HCT116 (cell line): ENCODE measurements at places on chromosomes 6 and 20. TPM values are rescaled to one million over a fixed set of nuclear protein-coding genes. Genes with fewer than 3 reads are reported as not detected.
A peak's percentile ranks its signal among the peaks of the same experiment; 100 is the strongest.

Gene BPI
- not detected for total RNA-seq

Gene NOX3
- not detected for total RNA-seq

Gene TRERF1
- 12.4 TPM for total RNA-seq

Gene WFDC10B
- not detected for total RNA-seq

Gene GPX5
- total RNA-seq = not detected

Gene TPBG
- total RNA-seq = 28.4 TPM

Gene HDGFL1
- total RNA-seq = not detected

- DNase-seq = no peak
- H3K36me3 ChIP-seq = no peaks in the 10 kb centered on the region
- H3K27me3 ChIP-seq = no peaks in the 10 kb centered on the region
- H3K4me3 ChIP-seq = no peak overlapping the region
- no peak overlapping the region for H3K27ac ChIP-seq
Measured at GRCh38 chr6:134199848-134200606, 117.9 kb downstream of the SGK1 start.

GRCh38 chr6:149965194-149966020, 1.7 kb downstream of the ULBP1 start:
- H3K27me3 ChIP-seq = no peaks in the 10 kb centered on the region
- DNase-seq = no peak
- H3K27ac ChIP-seq = no peak overlapping the region
- peaks cover 9% of the 10 kb centered on the region; the same call in 1 of the 2 replicates for H3K4me1 ChIP-seq
- no peaks in the 10 kb centered on the region for H3K36me3 ChIP-seq

DNA sequence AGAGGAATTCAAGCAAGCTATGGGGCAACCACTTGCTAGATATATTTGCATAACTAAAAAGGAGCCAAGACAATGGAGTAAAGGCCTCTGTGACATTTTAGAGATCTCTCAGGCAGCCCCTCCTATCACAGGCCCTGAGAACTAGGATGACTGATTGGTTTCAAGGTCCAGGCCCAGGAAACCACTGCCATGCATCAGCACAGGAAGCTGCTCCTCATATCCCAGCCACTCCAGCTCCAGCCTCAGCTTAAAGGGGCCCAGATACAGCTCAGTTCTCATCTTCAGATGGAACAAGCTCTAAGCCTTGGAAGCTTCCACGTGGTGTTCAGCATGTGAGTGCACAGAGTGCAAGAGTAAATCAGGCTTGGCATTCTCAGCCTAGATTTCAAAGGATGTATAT, 21.1 kb upstream of the THBS2 start:
- H3K36me3 ChIP-seq = no peaks in the 10 kb centered on the region
- DNase-seq = no peak
- no peak overlapping the region for H3K4me3 ChIP-seq
- no peaks in the 10 kb centered on the region for H3K27me3 ChIP-seq
- no peak overlapping the region for H3K27ac ChIP-seq

- H3K27me3 ChIP-seq = no peaks in the 10 kb centered on the region
- no peak overlapping the region for H3K4me3 ChIP-seq
- H3K36me3 ChIP-seq = no peaks in the 10 kb centered on the region
- H3K27ac ChIP-seq = no peak overlapping the region
Measured at GRCh38 chr20:5190444-5190843, 63.6 kb downstream of the CDS2 start.

DNA sequence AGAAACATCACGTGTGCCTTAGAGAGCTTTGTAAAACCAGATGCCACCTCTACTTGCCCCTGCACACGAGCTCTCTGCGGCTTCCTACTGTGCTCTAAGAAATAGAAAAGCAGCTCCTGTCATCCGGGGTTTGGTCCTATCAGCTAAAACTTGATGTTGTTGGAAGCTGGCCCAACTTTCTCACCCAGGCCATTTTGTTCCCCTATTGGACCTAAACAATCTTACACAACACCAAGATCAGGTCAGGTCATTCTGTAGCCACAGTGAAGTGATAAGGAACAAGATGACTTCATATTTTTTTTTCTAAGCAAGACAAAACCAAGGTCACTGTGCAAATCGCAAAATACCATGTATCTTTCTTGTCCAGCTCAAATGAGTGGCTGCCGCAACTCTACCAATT, 486.0 kb downstream of the PTPRT start:
- no peaks in the 10 kb centered on the region for H3K27me3 ChIP-seq
- H3K4me1 ChIP-seq = no peaks in the 10 kb centered on the region
- no peaks in the 10 kb centered on the region for H3K36me3 ChIP-seq
- H3K4me3 ChIP-seq = no peak overlapping the region

DNA sequence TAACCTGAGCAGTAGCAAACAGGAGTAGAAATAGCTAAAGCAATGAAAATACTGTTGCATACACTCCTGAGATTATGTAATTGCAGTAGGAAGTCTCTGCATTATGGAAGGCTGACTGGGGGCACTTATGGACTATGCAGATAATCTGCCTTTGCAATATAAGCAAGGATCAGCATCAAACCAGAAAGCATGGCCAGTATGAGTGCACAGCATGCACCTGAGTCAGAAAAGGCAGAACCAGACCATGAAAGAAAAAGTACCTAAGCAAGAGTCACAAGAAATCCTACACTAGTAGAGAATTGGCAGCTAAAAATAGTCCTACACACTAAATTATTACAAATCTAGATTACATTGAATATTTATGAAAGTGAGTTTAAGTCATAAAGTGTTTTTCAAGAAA, 164.3 kb downstream of the KIF6 start:
- no peak overlapping the region for H3K27ac ChIP-seq
- H3K4me3 ChIP-seq = no peak overlapping the region
- DNase-seq = no peak
- no peaks in the 10 kb centered on the region for H3K4me1 ChIP-seq
- H3K36me3 ChIP-seq = no peaks in the 10 kb centered on the region

DNA sequence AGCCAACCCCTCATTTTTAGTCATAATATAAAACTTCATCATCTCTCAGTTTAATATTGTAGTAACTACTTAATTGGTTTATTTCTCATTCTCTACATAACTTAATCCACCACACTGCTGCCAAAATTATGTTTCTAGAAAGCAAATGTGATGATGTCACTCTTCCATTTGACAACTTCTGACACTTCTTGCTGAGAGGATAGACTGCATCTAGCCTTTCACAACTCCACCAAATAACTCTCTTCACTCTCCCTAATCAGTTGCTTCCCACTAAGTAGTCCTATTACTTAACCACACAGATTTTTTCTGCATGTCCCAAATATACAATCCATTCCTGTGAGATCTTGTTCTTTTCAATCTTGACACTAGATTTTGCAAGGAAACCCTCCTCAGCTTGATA, 951.3 kb downstream of the EPHA7 start:
- no peak for DNase-seq
- H3K27me3 ChIP-seq = no peaks in the 10 kb centered on the region
- H3K36me3 ChIP-seq = no peaks in the 10 kb centered on the region
- no peak overlapping the region for H3K4me3 ChIP-seq

DNA sequence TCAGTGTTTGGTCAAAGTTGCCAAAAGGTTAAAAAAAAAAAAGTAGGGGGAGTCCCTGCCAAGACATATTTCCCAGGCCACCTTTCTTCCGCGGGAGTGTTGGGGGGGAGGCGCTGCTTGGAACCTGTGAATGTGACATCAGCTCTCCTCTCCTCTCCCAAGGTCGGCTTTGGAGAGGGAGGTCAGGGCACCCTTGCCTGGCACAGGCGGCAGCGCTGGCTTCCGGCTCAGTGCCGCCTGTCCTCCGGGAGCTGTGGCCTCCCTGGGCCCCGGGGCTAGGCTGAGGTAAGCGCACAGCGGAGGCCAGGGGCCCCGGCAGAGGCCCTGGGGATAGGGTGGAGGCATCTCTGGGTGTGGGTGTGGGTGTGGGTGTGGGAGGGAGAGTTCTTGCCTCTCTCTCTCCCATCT, 1.9 kb upstream of the EDN1 start:
- DNase-seq = no peak
- no peaks in the 10 kb centered on the region for H3K36me3 ChIP-seq
- H3K4me3 ChIP-seq = peak overlapping the region; percentile 45
- H3K27me3 ChIP-seq = no peaks in the 10 kb centered on the region

DNA sequence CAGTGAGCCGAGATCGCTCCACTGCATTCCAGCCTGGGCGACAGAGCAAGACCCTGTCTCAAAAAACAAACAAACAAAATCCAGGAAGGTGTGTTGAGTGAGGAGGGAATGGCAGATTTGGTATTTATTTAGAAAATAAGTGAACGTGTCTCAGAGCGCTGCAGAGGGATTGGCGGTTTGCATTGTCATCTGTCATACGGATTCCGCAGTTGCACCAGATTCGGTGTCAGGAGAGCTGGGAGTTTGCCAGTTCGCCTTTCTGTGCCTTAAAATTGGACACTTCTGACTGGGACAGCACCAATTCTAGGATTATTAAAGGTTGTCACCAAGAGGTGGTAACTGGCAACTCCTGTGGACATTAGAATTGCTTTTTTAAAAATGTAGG, 912 bp downstream of the SNRNP48 start:
- peaks cover 10% of the 10 kb centered on the region; the same call in 1 of the 2 replicates for H3K4me1 ChIP-seq
- H3K27ac ChIP-seq = peak overlapping the region; percentile 65
- peaks cover 23% of the 10 kb centered on the region for H3K36me3 ChIP-seq
- H3K4me3 ChIP-seq = peak overlapping the region; percentile 82
- DNase-seq = no peak

- no peaks in the 10 kb centered on the region for H3K27me3 ChIP-seq
- no peaks in the 10 kb centered on the region for H3K36me3 ChIP-seq
- peak; percentile 13 for DNase-seq
- H3K4me3 ChIP-seq = peak overlapping the region; percentile 75
Measured at GRCh38 chr6:127266892-127267645, 405 bp downstream of the RNF146 start.

- H3K27me3 ChIP-seq = no peaks in the 10 kb centered on the region
- no peak overlapping the region for H3K27ac ChIP-seq
- no peak for DNase-seq
- H3K4me3 ChIP-seq = no peak overlapping the region
- no peaks in the 10 kb centered on the region for H3K36me3 ChIP-seq
Measured at GRCh38 chr6:139380168-139380567, 5.7 kb upstream of the CITED2 start.

GRCh38 chr6:81834141-81834681, 81.7 kb upstream of the TENT5A start:
- no peaks in the 10 kb centered on the region for H3K36me3 ChIP-seq
- no peak overlapping the region for H3K27ac ChIP-seq
- H3K27me3 ChIP-seq = no peaks in the 10 kb centered on the region

DNA sequence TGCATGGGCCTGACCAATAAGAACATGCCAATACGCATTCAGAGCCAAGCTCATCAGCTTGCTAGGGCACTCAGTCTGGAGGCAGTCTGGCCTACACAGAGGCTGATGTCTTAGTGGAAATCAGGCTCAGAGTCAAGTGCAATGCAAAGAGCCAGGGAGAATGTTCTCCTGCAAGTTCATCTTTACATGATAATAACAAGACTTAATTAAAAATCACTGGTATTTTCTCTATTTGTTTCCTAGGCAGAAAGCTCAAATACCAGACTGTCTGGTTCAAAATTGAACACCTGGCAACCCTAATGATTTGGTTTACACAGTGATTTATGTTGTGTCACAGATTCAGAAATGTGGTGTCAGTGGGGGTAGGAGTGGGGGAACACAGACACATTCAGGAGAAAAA, 689.3 kb upstream of the FLRT3 start:
- no peak overlapping the region for H3K27ac ChIP-seq
- H3K27me3 ChIP-seq = no peaks in the 10 kb centered on the region
- H3K4me1 ChIP-seq = no peaks in the 10 kb centered on the region
- no peak overlapping the region for H3K4me3 ChIP-seq
- no peaks in the 10 kb centered on the region for H3K36me3 ChIP-seq

DNA sequence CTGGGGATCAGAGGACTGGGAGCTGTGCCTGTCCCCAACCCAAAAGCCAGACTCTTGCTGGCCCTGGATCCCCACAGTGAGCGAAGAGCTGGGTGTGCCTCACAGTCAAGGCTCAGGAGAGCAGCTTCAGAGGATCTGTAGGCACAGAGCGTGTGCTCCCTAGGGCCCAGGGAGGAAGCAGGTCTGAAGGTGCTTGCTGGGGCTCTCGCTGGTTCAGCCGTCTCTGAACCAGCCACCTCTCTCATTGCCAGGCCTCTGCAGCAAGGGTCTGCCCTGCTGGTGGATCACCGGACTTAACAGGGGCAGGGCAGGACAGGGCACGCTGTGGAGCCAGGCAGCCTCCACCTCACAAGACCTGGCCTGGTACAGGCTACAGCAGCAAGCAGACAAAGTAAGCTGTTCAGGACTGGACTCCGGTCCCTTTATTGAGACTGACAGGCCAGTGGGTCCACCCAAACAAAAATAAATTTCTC, 13.8 kb downstream of the PCIF1 start:
- no peak overlapping the region; the same call in 1 of the 2 replicates for H3K27ac ChIP-seq
- DNase-seq = no peak
- H3K36me3 ChIP-seq = peaks cover 36% of the 10 kb centered on the region; the same call in 1 of the 2 replicates
- no peaks in the 10 kb centered on the region for H3K27me3 ChIP-seq

GRCh38 chr20:47778398-47779354, 6.6 kb downstream of the SULF2 start:
- no peaks in the 10 kb centered on the region for H3K27me3 ChIP-seq
- H3K27ac ChIP-seq = no peak overlapping the region
- no peaks in the 10 kb centered on the region for H3K4me1 ChIP-seq
- no peaks in the 10 kb centered on the region for H3K36me3 ChIP-seq

DNA sequence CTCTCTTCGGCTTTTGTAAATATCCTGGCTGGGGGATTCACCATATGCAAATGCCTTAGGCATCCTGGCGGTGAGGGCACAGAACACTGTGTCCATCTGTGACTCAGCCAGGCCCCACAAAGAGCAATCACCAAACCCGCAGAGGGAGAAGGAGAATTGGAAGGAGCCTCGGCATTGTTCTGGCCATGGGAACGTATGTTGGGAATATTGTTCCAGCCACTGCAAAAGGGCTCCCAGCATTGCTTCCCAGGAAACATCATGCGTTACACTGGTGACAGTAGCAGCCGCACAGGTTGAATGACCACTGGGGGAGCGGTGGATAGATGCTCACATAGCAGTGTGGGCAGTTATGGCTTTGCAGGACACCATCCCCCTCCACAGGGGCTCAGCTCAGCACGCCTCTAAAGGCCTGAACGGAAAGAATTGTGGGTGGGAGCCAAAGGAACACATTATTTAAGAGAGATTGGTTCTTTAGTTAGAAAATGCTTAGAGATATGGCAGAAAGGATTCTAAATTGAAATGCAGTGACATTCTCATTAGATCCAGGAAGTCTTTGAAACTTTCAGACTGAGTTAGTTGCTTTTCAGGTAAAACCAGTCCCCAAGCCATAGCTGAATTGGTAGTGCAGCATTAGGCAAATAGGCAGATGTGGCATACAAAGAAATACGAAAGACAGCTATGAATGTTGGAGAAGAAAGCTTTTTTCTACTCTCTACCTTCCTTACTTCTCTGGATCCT, 104.3 kb downstream of the RNF144B start:
- no peaks in the 10 kb centered on the region for H3K36me3 ChIP-seq
- no peak overlapping the region for H3K4me3 ChIP-seq
- no peaks in the 10 kb centered on the region for H3K4me1 ChIP-seq
- H3K27ac ChIP-seq = no peak overlapping the region
